Stimulated activated CD8-positive, alpha-beta memory T cell treated with anti-CD3 and anti-CD28 coated beads, Interleukin-7, amount 100 ng/mL, for 1 hour (primary cell): ENCODE measurements at places on chromosomes 6 and 20.

DNA sequence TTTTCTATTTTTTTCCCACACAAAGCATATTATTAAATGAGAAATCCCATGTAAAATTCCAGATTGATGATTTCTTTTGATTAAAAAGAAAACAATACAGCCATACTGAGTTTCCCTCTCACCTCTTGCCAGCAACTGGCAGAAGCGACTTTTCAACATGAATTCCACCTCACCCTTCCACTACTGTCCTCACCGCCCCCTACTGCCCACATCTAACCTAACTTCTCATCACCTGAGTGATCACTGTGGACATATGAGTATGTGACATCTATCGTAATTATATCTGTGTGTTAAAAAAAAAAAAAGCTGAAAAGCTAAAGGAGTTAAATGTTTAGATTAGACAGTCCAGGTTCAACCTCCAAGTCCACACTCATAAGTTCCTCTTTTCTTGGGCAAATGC is 528.6 kb downstream of the PRKN start:
- DNase-seq: no peak

DNA sequence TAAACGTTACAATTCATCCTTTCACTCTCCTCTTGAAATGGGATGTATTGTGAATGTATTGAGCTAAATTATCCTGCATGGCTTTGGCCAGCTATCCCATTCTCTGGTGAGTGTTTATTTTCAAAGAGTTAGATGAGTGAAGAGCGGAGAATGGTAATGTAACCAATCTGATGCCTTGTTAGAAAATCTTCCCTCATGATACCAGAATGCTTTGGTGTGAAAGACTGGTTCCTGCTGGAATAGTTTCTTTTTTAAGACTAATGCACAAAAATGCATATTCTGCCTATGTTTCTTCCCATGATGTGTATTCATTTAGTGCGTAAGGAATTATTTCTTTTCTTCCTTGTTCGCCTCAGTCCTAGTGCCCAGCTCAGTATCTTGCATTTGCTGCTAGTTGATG is 506.7 kb downstream of the PRKN start:
- no peak for DNase-seq

- DNase-seq: no peak
Measured at GRCh38 chr6:10719964-10720264, 3.0 kb upstream of the TMEM14C start.

- no peak for DNase-seq
Measured at GRCh38 chr6:26474439-26474881, 16.7 kb downstream of the BTN2A1 start.

- DNase-seq: no peak
Measured at GRCh38 chr6:169370666-169371343, 117.2 kb upstream of the THBS2 start.
